Activated CD4-positive, alpha-beta T cell treated with anti-CD3 and anti-CD28 coated beads for 36 hours (primary cell): ENCODE measurements at places on chromosomes 3 and 15. TPM values are rescaled to one million over a fixed set of nuclear protein-coding genes. Genes with fewer than 3 reads are reported as not detected.

DNA sequence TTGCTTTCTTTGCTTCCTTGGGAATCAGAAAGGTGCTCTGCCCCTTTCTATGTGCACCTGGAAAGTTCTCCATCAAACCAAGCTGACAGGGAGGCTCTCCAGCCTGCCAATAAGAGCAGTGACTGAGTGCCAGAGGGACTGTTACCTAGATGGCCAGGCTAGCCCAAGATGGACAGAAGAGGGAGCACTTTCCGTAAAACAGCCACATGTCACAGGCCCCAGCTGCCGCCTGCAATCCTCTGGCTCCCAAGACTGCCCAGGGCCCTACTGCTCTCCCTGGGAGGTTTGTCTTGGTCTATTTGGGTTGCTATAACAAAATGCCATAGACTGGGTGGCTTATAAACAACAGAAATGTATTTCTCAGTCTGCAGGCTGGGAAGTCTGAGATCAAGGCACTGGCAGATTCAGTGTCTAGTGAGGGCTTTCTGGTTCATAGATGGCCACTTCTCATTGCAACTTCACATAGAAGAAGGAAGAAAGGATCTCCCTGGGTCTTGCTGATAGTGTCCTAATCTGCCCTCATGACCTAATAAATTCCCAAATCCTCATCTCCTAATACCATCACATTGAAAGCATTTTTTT lies 72.3 kb downstream of the TAMM41 start:
- peak; percentile 11 for DNase-seq

GRCh38 chr15:38187630-38188313 lies 64.9 kb upstream of the SPRED1 start:
- no peak for DNase-seq

DNA sequence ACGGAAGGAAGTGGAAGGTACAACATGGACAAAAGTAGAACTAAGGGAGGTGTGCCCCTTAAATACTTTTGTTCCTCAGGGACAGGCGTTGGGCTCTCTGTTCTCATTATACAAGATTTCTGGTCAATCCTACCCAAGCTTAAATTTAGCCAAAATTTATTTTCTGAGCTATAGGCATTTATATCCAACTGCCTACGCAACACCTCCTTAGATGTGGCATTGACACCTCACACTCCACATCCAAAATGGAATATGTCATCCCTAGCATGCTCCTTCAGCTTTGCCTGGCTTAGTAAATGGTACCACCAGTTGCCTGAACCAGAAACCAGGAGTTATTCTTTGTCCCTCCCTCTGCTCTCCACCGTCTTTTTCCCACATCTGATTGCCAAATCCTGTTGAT lies 26.2 kb downstream of the FANCD2OS start:
- no peak for DNase-seq

GRCh38 chr3:4807381-4808280 lies 171.6 kb upstream of the BHLHE40 start:
- no peak for DNase-seq

DNA sequence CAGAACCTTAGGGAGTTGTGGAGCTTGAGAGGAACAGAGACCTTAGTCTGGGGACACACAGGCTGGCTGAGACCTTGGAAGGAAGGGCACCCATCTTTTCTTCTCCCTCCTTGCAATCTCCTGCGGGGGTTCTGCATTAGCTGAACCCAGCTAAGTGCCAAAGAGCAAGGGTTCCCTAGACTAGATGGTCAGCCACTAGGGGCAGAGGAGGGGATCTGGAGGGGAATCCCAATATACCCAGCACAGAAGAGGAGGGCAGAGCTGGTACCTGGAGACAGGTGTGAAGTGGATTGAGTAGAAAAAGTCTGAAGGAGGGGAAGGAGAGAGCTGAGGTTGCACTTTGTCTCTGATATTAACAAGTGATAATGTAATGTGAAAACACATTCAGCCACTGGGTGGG lies 212.8 kb downstream of the ADAMTS9 start:
- DNase-seq: no peak

GRCh38 chr3:129553719-129554118 lies 10.7 kb downstream of the H1-8 start:
- DNase-seq: peak; percentile 53

- DNase-seq: no peak
Observed at GRCh38 chr15:73951601-73952000, 25.3 kb downstream of the LOXL1 start.

- DNase-seq: peak; percentile 26
Observed at GRCh38 chr3:99774467-99774866, 43.2 kb upstream of the CMSS1 start.

- DNase-seq: no peak
Observed at GRCh38 chr3:63565220-63565619, 87.3 kb upstream of the SNTN start.

GRCh38 chr3:129593595-129594339 lies 12.7 kb downstream of the PLXND1 start:
- peak; percentile 84 for DNase-seq

- no peak for DNase-seq
Observed at GRCh38 chr3:123272547-123272946, 70.8 kb downstream of the SEC22A start.

GRCh38 chr3:148930752-148931151 lies 60.6 kb upstream of the GYG1 start:
- no peak for DNase-seq

DNA sequence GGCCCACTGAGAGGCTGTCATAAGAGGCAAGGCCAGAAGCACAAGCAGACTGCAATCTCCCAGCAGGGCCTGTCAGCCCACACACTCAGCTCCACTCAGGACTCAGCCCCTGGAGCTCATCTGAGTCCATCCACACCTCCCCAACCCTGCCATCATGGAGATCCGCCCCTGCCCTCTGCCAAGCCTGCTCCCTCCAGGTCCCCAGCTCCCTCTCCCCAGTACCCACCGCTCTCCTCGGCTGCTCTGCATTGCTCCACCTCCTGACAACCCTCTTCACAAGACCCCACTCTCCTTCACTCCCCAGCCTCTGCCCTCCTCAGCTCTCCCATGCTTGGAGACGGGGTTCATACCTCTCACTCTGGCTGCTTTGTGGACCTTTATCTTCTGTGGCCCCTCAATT lies 11.1 kb downstream of the POC1A start:
- DNase-seq: no peak

DNA sequence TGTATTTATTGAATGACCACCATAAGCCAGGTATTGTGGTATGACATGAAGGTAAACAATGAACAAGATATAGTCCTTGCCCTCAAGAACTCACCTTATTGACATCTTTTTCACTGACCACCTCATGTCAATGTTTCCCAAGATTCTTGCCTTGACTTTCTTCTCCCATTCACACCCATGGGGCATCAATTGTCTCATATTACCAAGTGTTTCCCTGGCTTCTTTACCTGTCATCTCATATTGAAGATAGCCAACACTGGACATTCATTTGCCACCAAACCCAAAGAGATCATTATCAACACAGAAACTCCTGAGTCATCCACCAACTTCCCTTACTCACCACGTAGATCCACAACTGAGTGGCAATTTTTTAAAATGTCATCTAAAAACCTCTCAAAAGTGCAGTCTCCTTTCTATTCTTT lies 2.2 kb downstream of the EFHB start:
- no peak for DNase-seq

- DNase-seq: no peak
Observed at GRCh38 chr15:55710286-55710685, 32.7 kb downstream of the PRTG start.

GRCh38 chr3:64809086-64809485 lies 121.3 kb upstream of the ADAMTS9 start:
- no peak for DNase-seq

Gene TRIM71
- 0.02 TPM for total RNA-seq

Gene LDHAL6B
- not detected for total RNA-seq

Gene STARD9
- total RNA-seq: 4.0 TPM

Gene MEX3B
- total RNA-seq: 1.3 TPM

Gene LYZL4
- total RNA-seq: not detected

Gene CCRL2
- total RNA-seq: 1.3 TPM

Gene ACAA1
- 64.6 TPM for total RNA-seq

Gene WNT7A
- 0.39 TPM for total RNA-seq
